GM06990 (cell line): ENCODE measurements at places on chromosomes 6 and 20.

DNA sequence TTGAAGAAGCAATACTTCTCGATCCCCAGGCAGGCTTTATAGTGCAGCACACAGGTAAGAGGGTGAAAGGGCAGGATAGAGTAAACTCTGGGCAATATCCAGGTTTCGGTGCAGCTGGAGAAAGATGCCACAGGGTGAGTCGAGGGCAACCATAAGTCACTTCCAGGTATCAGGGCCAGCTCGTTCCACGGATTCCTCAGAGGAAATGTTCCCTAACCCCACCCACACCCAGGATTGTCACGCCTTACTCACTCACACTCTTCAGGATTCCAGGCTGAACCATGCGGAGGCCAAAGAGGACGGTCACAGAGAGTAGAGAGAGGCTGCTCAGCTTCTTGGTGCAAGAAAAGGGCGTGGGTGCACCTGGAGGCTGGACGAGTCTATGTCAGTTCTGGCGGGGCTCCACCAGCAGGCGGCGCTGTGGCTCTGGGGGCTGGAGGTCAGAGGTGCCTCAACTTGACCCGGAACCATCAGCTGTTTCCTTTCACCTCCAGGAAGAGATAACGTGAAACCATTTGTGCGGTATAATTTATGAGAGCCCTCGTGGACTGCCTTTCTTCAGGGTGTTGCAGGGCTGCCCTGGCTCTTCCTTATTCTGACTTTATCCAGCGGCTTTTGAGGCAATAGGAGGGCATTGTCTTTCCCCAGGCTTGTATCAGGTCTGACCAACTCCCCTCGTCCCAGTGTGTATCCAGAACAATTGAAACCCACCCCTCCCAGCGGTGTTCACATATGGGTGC is 14.5 kb upstream of the WFDC12 start:
- DNase-seq, result peak; percentile 53

DNA sequence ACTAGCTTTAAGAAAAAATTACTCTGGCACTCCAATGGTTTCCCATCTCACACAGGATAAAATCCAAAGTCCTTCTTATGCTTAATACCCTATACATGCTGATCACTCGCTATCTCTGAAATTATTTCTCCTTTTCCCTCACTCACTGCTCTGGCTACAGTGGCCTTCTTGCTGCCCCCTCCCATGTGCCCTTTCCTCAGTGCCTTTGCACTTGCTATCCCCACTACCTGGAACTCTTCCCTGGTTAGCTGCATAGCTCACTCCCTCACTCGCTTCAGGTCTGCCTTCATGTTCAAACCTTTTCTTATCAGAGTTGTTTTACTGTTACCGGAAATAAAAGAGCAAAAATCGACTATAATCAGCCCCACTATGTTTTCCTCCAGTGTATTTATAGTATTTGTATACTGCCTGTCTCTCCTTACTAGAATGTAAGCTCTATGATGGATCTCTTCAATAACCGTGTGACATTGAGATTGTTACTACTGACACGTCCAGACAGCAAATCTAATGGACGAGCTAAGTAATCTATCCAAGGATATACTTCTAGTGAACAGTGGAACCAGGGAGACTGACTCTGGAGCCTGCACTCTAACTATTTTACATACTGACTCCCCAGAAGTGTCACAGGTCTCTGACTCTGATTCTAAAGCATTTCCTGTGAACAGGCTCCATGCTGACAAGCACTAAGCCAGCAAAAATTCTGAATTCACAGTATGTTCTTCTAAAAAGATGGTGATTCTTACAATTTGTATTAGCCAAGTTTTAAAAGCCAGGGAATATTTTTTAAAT is 25.1 kb downstream of the FKBP5 start:
- no peak for DNase-seq

GRCh38 chr6:12150812-12151432 is 138.8 kb downstream of the HIVEP1 start:
- no peak for DNase-seq

DNA sequence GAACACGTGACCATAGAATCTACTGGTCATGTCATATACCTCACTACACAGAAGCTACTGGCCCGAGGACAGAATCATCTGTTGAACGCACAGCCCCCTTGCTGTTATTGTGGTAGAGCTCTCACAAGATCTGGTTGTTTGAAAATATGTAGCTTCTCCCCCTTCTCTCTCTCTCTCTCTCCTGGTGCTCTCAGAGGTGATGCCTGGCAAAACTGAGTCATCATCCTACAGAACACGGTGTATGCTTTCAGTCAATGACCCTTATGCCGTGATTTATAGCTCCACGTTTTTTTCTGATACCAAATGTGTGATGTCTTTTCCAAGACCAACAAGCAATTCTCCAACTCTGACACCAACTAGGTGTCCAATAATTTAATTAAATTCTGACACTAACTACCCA is 13.0 kb upstream of the RBM24 start:
- DNase-seq, result no peak

- peak; percentile 6 for DNase-seq
Observed at GRCh38 chr20:38032585-38033329, 499 bp downstream of the TTI1 start.

DNA sequence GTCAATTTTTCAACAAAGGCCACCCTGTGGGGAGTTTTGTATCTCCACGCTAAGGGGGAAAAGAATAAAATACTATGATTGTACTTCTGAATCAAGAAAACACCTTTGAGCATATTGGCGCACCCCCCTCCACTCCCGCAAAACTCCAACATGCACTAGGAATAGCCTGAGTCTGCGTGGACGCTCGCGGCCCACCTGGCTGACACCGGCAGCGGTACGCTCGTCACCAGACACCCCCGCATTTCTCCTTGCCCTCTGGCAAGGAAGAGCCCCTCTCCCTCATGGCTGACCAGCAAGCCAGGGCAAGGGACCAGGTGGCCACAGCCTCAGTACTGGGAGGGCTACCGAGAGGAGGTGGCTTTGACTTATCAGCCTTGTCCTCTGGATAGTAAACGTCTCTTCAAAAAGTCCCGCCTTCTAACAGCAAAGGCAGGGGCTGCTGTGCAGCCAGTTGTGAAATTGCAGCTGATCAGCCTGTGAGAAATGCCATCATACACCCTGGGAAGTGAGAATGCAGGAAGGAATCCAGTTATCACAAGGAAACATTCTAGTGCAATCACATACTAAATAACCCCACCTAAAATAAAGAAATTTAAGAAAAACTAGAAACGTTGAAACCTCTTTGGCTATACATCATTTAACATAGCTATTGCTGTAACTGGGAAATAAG is 84.2 kb downstream of the HUS1B start:
- no peak for DNase-seq

- DNase-seq, result no peak
Observed at GRCh38 chr6:118865100-118865391, 28.9 kb upstream of the ASF1A start.

- no peak for DNase-seq
Observed at GRCh38 chr6:23365732-23366131, 760.3 kb upstream of the NRSN1 start.

DNA sequence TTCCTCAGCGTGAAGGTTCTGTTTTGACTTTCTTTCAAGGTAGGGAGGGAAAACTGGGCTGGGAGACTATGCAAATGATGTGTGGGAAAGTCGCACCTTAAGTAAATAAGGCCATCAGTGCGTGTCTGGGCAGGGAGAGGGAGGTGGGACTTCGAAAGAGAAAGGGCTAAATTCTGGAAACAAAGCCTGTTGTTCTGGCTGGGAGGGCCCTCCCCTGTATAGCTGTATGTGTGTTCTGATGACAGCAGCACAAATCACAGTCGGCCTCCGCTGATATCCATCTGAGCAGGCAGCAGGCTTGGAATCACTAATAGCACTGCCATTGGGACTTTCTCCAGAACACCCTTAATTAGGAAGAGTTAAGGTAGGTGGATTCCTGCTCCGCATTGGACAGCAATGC is 19.2 kb downstream of the JAG1 start:
- no peak for DNase-seq

DNA sequence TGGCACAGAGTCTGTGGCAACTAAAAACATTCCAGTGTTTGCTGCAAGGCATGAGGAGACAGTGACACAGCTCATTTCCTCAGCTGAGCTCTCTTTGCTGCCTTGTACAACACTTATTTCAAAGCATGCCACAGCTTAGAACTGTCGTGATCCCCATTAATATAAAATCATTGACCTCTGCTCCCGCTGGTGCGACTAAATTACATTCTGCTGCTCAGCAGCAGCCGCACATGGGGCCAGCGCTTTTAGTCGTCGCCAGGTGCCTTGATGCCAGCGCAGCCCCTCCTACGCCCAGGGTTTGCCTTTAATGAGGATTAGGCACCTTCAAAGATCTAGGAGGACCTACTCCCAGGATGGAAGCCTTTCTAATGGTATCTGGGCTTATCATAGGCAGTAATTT is 717.9 kb upstream of the POU3F2 start:
- DNase-seq, result no peak

- DNase-seq, result no peak
Observed at GRCh38 chr20:62359043-62359490, 8.0 kb downstream of the LAMA5 start.

DNA sequence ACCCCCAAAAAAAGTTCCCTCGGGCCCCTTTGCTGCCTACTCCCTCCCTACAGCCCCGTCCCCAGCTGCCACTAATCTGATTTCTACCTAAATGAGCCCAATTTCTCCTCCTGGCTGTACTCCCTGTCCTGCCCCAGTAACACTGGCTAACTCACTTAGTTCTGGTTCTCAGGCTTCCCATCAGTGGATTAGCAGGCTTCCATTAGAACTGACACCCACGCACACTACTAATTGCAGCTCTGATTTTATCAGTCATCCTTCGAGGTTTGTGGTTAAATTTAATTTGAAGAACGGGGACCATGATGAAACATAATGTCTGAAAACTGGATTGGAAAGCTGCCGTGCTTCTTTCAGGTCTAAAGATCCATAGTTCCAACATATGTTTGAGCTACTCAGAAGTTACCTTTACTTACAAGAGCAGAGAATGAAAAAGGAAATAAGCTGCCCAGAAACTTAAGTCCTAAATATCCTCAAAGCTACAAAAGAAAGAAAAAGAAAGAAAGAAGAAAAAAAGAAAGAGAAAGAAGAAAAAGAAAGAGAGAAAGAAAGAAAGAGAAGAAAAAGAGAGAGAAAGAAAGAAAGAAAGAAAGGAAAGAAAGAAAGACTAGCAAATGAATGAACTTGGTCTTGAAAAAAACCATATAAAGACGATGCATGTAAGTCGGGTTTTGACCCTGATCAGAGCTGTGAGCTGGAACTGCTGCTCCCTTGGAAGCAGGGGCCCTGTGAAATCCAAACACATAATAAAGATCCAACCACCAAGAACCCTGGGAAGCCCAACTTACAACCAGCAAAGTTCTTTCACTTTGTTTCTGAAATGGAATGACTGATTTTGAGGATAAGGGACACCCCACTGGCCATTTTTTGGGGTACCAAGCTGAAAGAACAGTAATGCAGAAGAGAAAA is 51.7 kb downstream of the CNKSR3 start:
- DNase-seq, result no peak

GRCh38 chr6:133806382-133807140 is 82.4 kb upstream of the TCF21 start:
- no peak for DNase-seq

DNA sequence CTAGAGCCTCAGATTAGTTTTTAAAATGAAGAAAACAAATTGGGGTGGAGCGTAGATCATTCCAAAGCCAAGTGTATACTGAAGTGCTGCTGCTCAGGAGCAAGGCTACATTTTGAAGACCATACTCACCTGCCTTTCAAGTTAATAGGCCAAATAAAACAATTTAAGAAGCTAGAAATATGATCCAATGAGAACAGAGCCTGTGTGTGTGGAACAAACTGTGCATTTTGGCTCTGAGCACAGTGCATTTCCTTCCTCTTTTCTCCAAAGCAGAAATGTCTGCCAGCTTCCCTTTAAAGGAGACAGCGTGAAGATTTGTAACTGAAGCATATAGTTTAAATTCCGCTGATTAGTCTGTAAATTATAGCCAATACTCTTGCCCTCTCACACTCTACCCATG is 3.2 kb upstream of the IFNGR1 start:
- DNase-seq, result no peak

GRCh38 chr20:57008217-57008616 is 258.2 kb downstream of the BMP7 start:
- no peak for DNase-seq

DNA sequence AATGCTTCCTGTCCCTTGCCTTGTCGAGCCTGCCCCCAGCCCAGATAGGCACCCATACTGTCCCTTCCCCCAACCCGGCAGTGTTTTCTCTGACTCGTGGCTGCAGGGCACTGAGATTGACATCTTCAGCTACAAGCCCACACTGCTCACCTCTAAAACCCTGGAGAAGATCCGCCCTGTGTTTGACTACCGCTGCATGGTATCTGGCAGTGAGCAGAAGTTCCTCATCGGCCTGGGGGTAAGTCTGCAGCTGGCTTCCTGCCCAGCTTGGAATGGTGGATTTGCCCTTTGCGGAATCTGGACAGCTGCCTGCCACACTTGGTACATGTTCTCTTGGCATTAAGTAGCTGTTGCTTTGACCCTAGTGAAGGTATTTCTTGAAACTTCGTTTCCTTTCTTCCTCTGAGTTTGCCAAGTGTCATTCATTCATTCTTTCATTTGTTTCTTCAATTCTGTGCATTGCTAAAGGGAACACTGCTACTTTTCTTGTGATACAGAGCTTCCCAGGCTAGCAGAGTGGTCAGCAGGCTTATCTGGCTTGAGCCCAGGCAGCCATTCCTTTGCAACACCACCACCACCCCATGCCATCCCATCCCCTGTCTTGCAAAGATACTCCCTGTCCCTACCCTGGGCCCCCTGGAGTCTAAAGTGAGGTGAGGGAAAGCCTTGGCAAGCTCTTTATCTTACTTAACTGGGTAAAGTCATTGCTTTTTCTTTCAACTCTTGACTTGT is 26.2 kb downstream of the CCDC167 start:
- no peak for DNase-seq

DNA sequence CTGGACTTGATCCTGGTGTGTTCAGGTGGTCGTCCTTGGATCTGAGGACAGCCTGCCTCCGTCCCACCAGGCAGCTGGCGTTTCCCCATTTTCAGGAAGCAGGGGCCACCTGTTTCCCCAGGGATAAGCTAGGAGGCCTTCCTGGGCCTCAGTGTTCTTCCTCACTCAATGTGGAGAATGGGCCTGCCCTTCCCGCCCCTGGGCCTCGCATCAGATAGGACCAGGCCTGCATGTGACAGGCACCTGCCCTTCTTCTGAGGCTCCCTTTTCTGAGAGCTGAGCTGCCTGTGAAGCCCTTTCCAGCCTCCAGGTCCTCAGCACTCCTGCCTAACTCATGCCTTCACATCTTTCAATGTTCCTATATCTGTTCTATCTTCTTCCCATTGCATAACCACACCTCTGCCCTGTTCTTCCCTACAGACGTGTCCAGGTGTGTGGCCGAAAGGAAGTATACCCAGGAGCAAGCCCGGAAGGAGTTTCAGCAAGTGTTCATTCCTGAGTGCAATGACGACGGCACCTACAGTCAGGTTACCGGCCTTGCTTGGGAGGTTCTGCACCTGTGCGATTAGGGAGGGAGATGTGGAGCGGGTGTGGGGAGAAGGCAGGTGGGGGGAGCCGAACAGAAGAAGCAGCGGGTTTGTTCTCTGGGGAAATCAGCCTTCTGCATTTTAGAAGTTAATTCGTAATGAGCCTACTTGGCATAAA is 85.1 kb downstream of the SMOC2 start:
- DNase-seq, result no peak

GRCh38 chr6:63268574-63268973 is 51.2 kb downstream of the LGSN start:
- DNase-seq, result peak; percentile 8
